Stimulated activated CD8-positive, alpha-beta memory T cell treated with anti-CD3 and anti-CD28 coated beads, Interleukin-2, amount 100 ng/mL, for 1 hour (primary cell): ENCODE measurements at places on chromosomes 5 and 9.

GRCh38 chr5:20615888-20616563 lies 628.0 kb upstream of the CDH18 start:
- no peak for DNase-seq

DNA sequence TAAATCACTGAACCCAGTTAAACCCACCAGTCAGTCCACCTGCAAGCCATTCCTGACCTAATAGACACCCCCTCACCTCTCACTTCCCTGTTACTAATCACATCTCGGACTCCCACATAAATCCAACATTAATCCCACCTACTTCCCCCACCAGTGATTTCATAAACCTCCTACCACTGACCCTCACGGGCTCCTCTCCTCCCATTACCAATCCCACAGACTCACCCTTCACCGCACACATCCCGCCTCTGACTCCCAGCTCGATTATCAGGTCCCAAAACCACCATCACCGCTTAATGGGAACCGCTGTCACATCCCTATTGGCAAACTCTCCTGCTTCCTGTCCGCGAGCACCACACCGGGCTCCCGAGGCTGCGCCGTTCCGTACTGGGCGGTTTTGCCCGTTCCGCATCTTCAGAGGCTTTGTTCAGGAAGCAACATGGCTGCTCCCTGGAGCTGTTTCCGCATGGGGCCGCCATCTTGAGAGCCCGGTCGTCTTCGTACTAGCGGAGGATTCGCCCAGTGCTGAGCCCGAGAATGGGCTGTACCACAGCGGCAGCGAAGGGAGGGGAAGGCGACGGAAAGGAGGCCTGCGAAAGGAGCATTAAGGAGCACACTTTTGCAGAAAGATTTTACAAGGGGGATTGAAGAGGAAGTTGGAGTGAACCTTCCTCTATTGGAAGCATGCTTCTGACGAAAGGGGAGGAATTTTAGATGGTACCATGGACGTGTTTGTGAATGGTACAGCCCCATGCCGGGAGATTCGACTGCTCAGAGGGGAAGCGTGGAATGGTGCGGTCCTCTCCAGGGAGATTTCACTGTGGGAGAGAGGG lies at the start of gene ZNF300:
Gene ZNF300 (minus strand): TSS at position 502 of the 833 bp plus-strand sequence. CDS start 1,825 bp downstream, outside the sequence.
- peak; percentile 26 for DNase-seq

DNA sequence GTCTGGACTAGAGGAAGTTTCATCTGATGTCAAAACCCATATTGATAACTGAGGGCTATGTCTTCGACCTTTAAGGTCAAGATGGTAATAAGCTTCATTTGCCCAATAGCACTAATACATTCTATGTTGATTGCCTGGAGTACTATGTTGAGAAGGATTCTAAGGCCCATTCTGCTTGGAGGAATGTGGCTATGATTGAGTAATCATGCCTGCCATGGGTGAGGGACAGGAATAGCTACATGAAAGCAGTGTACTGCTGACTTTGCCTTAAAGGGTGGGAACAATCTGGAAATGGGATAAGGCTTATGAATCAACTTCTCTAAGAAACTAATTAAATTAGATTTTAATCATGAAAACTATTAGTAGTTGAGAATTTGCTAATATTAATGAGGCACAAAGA lies 13.6 kb downstream of the NNT start:
- no peak for DNase-seq

DNA sequence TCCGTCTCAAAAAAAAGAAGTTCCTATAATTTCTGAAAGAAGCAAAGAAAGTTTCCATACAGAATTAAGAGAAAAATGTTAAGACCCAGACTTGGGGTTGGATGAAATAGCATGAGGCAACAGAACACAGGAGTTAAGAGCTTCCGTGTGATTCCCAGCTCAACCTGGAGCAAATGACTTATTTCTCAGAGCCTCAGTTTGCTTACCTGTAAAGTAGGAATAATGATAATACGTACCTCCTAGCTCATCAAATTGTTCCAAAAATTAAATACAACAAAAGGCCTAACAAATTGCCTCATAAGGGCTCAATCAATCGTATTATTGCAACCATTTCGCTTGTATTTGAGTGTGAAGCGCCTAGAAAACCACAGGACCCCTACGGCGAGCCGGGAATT lies 600 bp upstream of the GPR107 start:
- DNase-seq, result no peak

DNA sequence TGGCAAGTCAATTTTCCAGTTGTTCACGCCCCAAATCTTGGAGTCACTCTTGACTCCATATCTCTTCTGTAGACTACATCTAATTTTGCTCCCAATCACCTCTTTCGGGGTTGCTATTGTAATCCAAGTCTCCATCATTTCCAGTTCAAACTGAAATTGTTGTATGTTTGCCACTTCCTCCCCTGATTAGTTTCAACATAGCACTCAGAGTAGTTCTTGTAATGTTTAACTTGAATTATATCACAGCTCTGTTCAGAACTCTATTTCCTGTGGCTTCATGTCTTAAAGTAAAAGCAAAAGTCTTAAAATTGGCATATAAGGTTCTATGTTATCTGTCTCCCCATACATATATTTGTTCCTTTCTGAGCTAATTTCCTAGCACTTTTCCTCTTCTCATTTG lies 348.5 kb upstream of the RIOK2 start:
- no peak for DNase-seq

DNA sequence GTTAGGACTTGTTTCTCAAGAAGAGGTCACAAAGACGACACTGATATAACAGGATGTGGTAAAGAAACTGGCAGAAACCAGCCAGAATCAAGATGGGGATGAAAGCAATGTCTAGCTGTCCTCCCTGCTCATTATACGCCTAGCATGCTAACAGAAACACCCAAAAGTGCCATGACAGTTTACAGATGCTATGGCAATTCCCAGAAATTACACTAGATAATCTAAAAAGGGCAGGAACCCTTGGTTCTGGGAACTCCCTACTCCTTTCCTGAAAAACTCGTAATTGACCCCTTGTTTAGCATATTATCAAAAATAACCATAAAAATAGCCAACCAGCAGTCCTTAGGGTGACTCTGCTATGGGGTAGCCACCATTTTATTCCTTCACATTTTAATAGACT lies 10.9 kb upstream of the MRPS30 start:
- no peak for DNase-seq

DNA sequence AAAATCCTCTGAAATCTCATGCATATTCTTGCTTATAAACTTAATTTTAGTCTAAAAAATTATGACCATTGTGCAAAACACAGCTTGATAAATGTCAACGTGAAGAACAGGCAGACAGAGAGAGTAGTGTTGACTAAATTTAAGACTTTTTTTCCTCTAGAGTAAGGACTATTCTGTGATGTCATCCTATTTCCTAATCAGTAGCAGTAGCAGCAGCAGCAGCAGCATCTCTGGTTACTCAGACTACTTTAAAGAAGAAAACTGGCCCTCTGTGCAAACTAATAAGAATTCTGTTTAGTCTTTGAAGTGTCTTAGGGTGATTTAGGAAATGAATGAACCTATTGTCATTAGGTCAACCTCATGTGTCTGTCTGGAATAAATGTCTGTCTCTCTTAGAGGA lies 403.0 kb downstream of the HINT1 start:
- no peak for DNase-seq

- no peak for DNase-seq
These were observed 82.1 kb upstream of the IRX2 start for GRCh38 chr5:2833556-2833955.
